PC-9 (cell line): ENCODE measurements at places on chromosomes 5 and 9. TPM values are rescaled to one million over a fixed set of nuclear protein-coding genes. Genes with fewer than 3 reads are reported as not detected.

- DNase-seq: no peak
These were observed 285.5 kb upstream of the VLDLR start for GRCh38 chr9:2336055-2336454.

DNA sequence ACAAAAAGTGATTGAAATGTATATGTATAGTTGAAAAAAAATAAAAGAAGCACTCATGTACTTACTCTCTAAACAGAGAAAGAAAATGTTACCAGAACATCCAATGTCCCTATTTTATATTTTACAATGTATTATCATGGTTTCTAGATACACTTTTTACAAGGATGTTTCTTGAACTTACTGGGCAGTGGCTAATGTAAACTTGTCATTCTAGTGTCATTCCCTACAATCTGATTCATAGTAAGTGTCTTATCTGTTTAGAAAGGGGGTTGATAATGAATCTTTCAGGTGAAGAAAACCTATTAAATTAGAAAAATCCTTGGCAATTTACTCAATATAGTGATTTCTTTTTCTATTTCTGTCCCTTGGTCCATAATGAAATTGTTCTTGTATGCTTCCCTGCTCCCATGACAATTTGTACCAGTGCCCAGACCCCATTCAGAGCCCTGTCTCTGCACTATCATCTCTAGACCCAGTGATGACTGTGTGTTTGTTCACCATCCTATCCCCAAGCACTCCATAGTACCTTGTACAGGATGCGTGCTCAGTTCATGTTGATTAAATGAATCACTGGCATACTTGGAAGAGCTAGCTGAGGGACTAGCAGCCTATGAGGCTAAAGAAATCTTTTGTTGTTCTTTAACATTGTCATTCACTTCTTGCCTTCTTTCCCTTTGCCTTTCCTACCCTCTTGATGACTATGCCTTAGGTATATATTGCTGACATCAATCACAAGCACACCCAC, 101.2 kb downstream of the HMHB1 start:
- DNase-seq: no peak

Gene CD74
- 41.1 and 52.0 TPM in 2 replicates for total RNA-seq

Gene POLR1E
- 19.7 and 21.8 TPM in 2 replicates for total RNA-seq

Gene IL3
- total RNA-seq: not detected in 2 replicates

- no peak for DNase-seq
These were observed 38.6 kb downstream of the CAMK4 start for GRCh38 chr5:111262815-111263214.

DNA sequence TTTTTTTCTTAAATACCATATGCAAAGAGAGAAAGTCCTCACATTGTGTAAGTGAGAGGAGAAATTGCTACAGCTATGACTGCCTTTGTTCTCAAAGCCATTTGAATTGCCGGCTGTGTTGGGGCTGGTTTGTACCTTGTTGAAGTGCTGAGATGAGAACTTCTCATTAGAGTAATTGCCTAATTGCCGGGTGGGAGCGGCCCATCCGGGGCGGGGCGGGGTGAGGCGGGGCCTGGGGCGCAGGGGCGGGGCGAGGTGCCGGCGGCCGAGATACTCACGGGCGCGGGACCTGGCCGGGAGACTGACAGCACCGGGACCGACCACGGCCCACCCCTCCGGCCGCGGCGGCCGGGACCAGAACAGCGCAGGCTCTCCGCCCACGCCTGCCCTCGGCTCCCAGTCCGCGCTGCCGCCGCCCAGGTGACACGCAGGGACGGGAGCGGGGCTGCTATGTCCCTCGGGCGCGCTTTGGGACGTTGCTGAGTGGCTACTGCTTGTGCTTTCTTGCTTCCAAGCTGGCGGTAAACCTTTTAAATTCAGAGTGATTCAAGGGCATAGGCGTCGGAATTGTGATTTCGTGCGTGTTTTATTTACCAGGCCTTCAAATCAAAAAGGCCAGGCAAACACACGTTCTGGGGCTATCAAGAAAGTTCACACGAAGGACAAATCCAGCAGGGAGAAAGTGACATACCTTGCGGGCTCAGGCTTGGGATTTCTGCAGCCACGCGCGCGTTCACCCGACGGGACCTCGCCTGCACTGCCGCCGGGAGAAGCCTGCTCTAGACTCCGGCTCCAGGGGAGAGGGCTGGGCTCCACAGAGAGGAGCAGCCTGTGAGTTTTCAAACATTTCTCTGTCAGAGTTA, 269.1 kb downstream of the FANCC start:
- peak; percentile 65 for DNase-seq

DNA sequence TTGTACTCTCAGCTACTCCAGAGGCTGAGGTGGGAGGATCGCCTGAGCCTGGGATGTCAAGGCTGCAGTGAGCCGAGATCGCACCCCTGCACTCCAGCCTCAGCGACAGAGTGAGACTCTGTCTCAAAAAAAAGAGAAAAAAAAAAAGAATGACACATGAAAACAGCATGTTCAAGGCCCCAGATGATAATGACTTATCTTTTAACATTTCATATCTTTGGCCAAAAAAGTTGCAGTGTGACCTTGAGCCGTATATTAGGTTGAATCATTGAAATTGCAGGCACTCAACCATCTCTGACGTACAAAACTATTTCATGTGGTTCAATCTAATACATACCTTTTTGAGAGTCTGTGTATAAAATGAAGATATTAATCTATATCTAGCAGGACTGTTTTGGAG, 79.1 kb upstream of the CPEB4 start:
- DNase-seq: no peak
